Testis (tissue), 5 donors: ENCODE measurements at places on chromosomes 13 and 19. TPM values are rescaled to one million over a fixed set of nuclear protein-coding genes. Genes with fewer than 3 reads are reported as not detected.

Gene PSG6
- not detected for total RNA-seq

- DNase-seq, result no peak
Observed at GRCh38 chr13:98269386-98269785, 92.3 kb upstream of the RNF113B start.

Gene CAPS
- total RNA-seq, result 13.9 TPM

DNA sequence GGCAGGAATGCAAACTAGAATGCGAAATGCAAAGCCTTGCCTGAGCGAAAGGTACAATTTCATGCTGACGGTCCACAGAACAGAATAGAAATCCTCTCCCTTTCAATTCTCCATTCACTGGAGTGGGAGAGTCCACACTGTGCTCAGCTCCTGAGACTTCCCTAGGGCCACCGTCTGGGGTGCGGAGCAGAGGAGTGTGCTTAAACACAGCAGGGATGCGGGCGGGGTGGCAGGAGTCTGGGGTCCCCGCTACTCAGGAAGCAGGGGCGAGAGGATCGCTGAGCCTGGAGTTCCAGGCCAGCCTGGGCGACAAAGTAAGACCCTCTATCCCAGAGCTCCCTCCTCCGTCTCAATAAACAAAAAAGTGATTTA, 552 bp upstream of the ZNF816 start:
- peak; percentile 30 for DNase-seq

DNA sequence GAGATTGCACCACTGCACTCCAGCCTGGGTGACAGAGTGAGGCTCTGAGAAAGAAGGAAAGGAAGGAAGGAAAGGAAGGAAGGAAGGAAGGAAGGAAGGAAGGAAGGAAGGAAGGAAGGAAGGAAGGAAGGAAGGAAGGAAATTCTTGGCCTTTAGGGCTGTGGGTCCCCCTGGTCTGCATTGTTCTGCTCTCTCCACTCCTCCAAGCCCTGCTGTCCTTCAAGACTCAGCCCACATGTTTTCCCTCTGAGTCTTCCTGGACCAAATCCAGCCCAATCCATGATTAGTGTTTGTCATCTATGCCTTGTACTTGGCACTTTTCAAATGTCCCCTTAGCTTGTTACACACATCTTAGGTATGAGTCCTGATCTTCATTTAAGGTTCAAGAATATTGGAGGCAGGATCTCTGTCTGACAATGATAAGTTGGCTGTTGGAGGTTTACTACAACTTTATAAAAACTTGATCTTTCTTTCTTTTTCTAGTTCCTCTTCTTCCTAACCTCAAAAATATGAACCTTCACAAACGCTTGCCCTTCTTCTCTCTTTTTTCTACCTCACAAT, 48.8 kb upstream of the INTS6 start:
- DNase-seq, result peak; percentile 30

Gene ZNF208
- 48.2 TPM for total RNA-seq

- DNase-seq, result no peak
Observed at GRCh38 chr13:28542804-28543203, 47.9 kb upstream of the FLT1 start.

GRCh38 chr19:15136234-15136954, 29.2 kb downstream of the SYDE1 start:
- DNase-seq, result no peak

- no peak for DNase-seq
Observed at GRCh38 chr13:113625965-113626721, 31.9 kb downstream of the ATP4B start.

Gene ING1
- total RNA-seq, result 43.6 TPM

DNA sequence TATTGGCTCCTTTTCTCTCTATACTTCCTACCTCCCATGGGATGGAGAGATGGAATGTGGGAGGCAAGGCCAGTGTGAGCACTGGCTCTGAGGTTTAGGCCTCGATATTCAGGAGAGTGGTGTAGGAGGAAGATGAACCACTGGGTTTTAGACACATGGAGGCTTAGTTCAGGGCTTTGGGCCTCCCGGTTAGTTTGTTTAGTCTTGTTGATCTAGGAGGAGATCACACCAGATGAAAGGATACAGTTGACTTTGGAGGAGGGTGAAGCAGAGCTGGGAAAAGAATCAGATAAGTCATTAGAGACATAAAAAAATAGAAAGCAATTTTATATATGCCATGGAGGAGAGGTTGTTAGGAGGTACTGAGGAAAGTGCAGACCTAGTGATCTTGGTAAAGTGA, 30.9 kb downstream of the RNASEH2B start:
- no peak for DNase-seq

GRCh38 chr19:55112246-55112776, 5.1 kb downstream of the PPP1R12C start:
- no peak for DNase-seq

Gene MEIS3
- total RNA-seq, result 21.3 TPM

DNA sequence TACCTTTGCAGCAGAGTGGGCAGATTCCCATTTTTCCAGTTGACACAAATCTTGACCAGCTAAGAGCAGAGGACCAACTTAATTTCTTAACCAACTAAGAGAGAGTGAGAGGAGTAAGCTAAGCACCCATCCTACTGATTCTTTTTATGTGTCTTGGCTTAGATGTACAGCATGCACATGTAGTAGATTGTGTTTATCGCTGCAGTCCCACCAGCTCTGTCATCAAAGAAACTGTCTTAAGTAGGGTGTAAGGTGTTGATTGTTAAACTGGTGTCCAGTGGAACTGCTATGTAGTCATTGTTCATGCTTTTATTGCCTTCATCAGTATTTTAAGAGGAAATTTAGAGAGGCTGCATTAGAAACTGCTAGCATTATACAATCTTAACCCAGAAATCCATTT, 9.0 kb upstream of the UFM1 start:
- DNase-seq, result no peak

DNA sequence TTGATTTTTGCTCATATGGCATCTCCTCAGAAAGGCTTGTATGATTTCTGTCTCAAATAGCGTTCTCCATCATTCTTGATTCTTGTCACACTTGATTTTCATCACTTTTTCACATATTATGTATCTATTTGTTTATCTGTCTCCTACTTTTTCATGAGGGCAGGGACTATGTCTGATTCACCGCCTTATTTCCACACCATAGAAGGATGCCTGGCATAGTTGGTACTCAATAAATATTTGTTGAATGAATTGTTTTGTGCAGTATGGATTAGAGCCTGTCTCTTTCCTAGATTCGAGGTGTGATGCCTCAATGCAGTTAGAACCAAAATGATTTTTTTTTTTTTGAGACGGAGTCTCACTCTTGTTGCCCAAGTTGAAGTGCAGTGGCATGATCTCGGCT, 12.1 kb downstream of the SAE1 start:
- DNase-seq, result no peak

GRCh38 chr13:40563350-40564125, 102.9 kb downstream of the FOXO1 start:
- no peak for DNase-seq

DNA sequence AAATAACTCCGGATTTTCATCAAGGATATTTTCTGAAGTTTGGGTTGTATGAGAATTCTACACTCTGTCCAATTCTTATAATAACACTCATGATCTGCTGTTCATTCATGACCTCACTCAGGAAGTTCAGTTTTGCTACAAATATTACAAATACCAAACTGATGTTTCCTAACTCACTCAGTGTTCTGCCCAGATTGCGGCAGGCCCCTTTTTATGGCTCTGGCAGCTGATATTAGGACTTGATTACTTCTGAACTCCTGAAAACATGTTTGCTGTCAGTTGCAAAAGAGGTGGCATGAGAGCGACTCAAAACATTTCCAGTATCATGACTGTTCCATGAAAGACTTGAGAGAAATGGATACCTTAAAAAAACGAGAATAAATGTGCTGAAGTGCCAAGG, 188.0 kb downstream of the RGCC start:
- peak; percentile 26 for DNase-seq

GRCh38 chr19:6161271-6161850, 25.9 kb downstream of the ACSBG2 start:
- DNase-seq, result peak; percentile 67
